ENCODE measurements at places on chromosomes 6 and 20. TPM values are rescaled to one million over a fixed set of nuclear protein-coding genes. Genes with fewer than 3 reads are reported as not detected.

- DNase-seq: no peak
Observed at GRCh38 chr20:7959484-7959883, 19.2 kb upstream of the HAO1 start.

GRCh38 chr20:19913927-19914614 is 103.1 kb upstream of the NAA20 start:
- no peak for DNase-seq

GRCh38 chr6:39849764-39850163 is 57.6 kb downstream of the DAAM2 start:
- DNase-seq: peak; percentile 29

GRCh38 chr6:143465546-143465945 is 14.9 kb downstream of the PEX3 start:
- no peak for DNase-seq

DNA sequence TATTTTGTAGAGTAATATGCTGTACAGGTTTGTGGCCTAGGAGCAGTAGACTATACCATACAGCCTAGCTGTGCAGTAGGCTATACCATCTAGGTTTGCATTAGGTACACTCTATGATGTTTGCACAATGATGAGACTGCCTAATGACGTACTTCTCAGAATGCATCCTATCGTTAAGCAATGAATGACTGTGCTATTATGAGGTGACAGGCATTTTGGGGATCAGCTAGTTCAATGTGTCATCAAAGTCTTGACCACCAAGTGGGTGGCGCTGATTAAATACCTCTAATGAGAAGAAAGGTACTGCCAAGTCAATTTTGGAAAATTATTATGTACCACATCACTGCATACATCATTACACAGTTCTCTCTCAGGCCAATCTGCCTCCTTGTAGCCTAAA is 190.2 kb downstream of the BACH2 start:
- DNase-seq: no peak

- DNase-seq: no peak
Observed at GRCh38 chr6:101398716-101399615, 5.5 kb downstream of the GRIK2 start.

DNA sequence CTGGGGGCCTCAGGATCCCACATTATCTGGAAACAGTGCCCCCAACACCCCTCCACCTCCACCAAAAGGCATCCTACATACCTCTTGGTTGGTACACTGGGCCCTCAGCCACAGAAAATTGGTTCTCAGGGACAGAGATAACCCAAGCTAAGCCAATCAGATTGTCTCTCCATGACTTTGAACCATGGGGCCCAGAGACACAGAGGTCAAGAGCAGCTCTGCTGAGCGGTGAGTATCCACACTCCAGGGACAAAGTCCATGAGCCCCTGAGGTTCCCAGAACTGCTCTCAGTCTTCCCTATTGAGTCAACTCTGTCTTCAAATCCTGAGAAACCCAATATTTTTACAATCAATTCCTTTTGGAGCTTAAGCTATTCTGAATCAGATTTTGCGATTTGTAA is 35.3 kb downstream of the COL11A2 start:
- DNase-seq: no peak

DNA sequence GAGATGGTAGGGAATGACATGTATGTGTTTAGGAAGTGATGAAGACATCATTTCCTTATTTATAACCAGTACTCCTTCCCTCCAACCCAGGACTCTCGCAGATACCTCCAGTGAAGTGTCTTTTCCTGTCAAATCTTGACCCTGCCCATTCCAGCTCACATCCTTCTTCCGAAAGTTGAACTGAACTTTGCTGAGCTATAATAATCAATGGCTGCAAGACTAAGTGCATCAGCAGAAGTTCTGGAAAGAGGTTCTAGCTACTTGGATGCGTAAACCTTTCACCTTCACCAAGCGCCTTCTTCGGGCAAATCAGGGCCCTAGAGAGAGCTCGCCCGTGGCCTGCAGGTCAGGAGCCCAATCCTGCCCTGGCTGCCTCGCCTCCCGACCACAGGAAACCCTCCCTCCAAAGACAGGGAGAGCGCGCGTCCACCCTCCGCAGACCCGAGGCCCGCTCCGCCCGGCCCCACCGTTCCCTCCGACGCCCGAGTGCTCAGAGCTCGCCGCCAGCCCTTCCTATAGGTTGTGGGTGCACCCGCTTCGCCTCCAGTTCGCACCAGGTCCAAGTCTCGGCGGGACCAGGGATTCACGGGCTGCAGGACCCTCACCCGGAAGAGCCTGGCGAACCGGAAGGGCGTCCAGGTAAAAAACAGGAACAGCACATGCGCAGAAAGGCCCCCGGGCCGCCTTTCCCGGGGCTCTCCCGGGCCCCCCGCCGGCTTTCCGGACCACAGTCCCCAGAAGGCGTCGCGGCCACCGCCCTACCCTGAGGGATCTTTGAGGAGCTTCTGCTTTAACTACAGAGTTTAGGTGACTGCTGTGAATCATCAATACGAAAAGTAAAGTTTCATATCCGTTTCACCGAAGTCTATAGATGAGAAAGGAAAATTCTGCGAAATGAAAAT is at the start of gene ZNF334:
Gene ZNF334, minus strand, starts transcription at position 617 of the 902 bp plus-strand sequence. CDS start 1,457 bp downstream, outside the sequence.
- peak; percentile 79 for DNase-seq

DNA sequence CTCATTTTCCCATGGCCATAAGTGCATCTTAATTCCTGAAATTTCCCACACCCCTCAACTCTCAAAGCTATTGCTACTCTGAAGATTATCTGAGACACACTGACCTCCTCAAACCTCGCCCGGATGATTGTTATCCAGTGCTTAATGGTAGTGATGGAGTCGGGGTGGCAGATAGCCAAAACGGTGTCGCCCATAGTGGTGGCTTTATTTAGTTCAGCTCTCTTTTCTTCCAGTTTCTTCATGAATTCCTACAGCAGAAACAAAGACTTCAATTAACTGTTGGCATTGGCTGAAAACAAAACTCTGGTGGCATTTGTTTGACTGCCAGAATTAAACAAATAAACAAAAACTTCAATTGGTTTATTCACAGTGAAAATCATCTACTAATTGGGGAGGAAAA is 165.4 kb downstream of the DST start:
- no peak for DNase-seq

- no peak for DNase-seq
Observed at GRCh38 chr6:104936766-104937535, 20.0 kb upstream of the LIN28B start.

The ISM1 gene
- 1.6 TPM for polyA plus RNA-seq
